ENCODE measurements at places on chromosomes 16 and 17.
A peak's percentile ranks its signal among the peaks of the same experiment; 100 is the strongest.

DNA sequence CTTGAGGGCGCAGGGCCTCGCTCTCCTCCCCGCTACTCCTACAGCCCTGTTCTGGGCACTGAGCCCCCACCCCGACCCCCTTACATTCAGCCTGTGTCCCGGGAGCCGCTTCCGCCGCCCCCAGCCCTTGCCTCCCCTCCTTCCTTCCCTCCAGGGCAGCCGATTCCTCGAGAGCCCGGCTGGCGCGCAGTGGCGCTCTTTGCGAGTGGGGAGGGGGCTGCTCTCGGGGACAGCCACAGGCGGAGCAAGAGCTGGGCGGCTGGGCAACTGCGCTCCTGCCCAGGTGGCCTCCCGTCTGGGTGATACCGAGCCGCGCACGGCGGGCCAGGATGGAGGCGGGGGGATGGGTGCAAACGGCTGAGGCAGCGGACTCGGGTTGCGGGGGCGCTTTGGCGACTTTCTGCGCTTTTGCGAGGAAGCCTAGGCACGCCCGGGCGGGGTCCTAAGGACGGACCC is 1.2 kb downstream of the MMP15 start:
- DNase-seq = peak; percentile 45

DNA sequence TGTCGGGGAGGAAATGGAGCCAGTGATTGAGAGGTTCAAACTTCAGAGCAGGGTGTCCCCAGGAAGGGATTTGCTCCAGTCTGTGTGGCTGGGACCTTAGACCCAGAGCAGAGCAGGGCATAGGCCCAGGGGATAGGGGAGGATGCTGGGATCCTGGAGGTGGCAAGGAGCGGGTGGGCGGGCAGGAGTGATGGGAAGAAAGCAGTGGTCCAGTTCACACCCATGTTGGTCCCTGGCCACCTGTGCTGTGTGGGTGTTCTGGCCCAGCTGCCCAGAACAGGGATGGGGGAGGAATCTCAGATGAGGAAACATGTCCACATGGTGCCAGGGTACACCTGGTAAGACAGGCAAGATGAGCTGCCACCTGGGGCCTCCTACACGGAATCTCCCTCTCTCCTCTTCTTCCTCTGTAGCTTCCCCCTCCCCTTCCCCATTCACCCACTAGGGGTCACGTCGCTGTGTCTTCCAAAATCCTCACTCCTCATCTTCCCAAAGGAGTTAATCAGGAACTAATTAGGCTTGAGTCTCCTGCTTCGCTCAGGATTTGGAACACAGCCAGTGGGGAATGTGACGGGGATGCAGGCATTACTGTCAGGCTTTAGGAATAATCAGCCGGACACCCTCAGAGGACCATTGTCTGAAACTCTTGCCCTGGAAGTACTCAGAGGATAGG is 2.3 kb downstream of the BEAN1 start:
- peak; percentile 33 for DNase-seq

DNA sequence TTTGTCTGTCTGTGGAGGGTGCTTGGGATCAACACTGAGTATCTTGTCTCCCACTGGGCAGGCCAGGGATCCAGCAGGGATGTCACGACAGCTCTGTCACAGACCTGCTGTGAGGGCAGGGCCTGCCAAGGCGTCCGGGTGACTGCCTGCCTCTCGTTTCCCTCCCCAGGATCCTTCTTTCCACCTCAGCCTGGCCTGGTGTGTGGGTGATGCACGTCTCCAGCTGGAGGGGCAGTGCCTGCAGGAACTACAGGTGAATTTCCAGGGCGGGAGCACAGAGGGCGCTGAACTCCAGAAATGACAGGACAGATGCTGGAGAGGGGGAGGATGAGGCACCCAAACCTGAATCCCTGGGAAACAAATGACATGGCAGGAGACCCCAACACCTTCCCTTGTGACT is 6.8 kb upstream of the MMP15 start:
- DNase-seq = peak; percentile 40

GRCh38 chr16:57042157-57043111 is 49.9 kb upstream of the CPNE2 start:
- DNase-seq = no peak

- DNase-seq = peak; percentile 70
Measured at GRCh38 chr17:17837380-17837821, 615 bp upstream of the SREBF1 start.

GRCh38 chr16:88286301-88286923 is 96.3 kb upstream of the ZNF469 start:
- no peak for DNase-seq

DNA sequence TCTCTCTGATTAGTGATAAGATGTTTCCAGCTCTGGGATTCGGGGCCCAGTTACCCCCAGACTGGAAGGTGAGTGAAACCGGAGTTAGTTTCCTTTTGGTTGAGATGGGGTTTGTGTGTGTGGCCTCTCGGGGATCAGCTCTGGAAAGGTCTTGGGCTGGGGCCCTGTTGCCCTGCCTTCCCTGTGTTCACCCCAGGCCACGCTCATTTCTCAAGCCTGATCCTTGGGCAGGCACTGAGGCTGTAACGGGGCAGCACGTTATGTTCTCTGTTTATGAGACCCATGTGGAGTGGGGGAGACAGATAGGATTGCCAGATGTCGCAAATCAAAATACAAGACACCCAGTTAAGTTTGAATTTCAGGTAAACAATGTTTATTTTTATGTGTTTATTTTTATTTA is 35.5 kb downstream of the CPNE2 start:
- DNase-seq = no peak

GRCh38 chr16:1286513-1287094 is 22.8 kb upstream of the UBE2I start:
- DNase-seq = no peak

DNA sequence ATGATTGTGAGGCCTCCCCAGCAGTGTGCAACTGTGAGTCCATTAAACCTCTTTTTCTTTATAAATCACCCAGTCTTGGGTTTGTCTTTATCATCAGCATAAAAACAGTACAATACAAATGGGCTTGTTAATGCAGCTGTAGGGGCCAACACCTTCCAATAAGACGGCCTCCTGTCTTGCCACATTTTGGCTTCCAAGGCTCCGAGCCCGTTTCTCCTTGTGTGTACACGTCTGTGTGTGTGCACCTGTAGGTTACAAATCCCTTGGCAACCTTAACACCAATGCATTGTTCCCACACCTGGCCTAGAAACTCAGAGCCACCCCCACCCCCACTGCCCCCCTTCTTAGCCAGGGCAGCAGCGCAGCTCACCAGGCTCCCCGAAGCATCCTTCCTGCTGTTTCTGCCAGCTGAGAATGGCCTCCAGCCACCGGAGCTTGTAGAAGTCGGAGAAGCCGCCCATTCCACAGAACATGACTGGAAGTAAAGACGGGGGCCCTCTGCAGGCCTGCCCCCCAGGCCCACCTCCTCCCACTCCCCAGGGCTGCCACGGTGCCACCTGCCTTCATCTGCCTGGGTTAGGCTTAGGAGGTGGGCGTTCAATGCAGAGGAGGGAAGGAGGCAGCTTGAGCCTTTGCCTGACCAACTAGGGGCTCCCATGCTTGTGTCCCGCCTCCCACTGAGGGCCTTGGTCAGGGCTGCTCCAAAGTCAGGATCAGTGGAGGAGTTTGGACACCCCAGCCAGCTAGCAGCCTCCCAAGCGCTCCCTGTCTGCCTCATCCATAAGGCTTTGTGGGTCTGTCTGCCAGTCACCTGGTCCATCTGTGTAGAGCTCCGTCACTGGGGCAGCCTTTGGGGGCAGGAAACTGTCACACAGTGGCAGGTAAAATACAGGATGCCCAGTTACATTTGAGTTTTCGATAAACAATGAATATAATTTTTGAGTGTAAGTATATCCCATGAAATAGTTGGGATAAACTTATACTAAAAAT is 10.6 kb downstream of the C16orf89 start:
- DNase-seq = no peak

- DNase-seq = no peak
Measured at GRCh38 chr17:17767154-17767869, 69.5 kb downstream of the SREBF1 start.

GRCh38 chr17:28744104-28744971 is 527 bp downstream of the TRAF4 start:
- peak; percentile 65 for DNase-seq

DNA sequence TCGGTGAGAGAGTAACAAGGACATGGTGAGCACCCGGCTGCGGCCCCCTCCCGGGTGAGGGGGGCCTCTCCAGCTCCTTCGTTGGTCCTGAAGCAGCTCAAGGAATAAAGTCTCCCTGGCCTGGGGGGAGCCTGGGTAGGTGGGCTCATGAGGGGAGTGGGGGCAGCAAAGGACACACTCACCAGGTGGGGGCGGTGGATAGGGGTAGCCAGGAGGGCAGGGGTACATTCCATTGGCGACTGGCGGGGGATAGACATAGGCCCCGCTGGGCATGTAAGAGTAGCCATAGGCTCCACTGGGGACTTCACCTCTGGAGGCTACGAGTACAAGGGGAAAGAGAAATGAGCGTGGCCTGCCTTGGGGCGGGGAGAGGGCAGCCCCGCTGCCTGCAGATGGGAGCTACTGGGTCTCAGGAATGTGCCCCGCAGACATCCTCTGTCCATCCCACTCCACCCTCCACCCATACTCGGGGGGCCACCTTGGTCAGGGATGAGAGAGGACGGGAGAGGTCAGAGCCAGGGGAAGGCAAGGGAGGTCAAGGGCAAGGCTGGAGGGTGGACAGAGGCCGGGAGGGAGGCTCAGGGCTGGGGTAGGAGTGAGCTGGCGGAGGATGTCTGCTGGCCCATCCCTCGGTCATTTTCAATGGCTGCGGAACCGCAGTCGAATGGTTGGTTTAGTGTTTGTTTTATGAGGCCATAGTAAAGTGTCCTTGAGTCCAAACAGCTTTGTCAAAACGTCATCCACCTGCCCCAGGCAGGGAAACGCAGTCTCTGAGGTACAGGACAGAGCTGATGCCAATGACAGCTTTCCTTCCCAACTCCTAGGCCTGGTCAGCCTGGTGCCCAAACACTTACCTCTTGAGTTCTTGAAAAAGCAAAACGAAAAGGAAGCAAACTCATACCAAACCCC is 3.7 kb upstream of the UNC13D start:
- peak; percentile 96 for DNase-seq

DNA sequence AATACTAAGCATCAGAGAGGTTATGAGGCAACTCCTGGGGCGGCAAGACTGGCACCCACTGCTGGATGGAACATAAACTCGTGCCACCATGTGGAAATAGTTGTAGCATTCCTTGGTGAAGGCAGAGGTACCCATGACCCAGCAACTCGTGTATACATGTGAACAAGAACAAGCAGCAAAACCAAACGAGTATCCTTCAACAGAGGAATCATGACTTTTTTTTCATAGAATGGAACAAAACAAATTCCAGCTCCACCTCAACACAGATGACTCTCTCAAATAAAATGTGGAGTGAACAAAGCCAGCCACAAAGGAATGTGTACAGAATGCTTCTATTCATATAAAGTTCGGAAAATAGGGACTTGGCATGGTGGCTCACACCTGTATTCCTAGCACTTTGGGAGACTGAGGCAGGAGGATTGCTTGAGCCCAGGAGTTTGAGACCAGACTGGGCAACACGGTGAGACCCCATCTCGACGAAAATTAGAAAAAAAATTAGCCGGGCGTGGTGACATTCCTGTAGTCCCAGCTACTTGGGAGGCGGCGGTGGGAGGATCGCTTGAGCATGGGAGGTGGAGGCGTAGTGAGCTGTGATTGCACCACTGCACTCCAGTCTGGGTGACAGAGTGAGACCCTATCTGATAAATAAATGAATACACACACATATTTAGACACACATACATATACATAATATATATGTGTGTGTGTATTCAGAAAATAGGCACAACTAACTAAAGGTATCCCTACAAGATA is 35.3 kb downstream of the B9D1 start:
- DNase-seq = no peak

DNA sequence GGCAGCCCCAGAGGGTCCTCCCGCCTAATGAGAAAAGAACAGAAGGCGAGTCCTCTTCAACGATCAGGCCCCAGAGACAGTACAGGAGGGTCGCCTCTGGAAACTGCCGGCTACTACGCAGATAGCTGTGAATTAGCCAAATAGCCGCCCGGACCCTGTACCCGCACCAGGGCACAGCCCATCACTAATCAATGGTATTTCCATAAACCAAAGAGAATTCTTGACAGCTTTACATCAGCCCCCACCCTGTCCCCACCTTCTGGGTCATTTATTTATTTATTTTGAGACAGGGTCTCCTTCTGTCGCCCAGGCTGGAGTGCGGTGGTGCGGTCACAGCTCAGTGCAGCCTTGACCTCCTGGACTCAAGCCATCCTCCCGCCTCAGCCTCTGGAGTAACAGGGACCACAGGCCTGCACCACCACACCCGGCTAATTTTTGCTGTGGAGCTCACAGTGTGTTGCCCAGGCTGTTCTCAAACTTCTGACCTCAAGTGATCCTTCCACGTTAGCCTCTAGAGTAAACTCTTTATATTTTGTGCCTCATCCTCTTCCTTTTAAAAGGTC is 805 bp upstream of the CLCN7 start:
- no peak for DNase-seq

DNA sequence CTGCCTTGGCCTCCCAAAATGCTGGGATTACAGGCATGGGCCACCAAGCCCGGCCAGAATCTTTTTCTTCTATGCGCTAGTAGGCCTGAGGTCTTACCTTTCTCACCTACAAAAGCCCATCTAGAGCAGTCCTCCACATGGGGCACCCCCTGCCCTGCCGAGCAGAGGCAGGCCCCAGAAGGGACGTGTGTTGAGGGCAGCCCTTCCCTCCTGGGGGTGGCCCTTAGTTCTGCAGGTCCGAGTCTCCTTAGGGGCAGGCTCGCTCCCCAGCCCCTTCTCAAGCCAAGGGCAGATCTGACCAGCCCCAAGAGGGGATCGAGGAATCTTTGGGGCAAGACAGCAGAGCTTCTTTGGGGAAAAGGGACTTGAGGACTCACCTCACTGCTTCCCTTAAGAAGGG is 17.9 kb upstream of the ALDH3A1 start:
- no peak for DNase-seq

- no peak for DNase-seq
Measured at GRCh38 chr17:8021565-8022359, 17.1 kb upstream of the ALOX15B start.

DNA sequence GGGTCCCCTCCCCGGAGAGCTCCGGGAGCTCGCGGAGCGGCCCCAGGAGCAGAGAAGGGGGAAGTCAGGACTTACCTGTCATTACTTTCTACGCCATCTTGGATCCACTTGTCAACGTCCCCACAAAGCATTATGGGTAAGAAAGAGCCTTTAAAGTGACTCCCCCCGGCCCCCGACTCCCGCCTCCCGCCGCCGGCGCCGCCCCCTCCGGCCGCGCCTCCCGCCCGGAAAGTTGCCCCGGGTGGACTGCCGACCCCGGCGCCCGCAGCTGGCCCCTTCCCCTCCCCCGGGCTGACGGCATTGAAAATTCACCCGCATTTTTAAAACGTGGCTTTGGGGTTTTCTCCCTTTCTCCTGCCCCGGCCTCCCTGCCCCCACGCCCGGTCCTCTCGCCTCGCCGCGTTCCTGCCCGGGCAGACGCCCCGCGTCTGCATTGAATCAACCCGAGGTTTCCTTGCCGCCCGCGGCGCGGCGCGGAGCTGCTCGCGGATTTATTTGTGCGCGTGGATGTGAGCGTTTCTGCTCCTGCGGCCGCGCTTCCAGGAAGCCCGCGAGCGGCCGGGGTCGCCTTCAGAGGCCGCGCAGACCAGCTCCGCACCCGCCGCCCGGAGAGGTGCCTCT is at the start of gene HELZ:
TSS of gene HELZ (minus strand) at position 124 of the 621 bp plus-strand sequence. CDS start 26,392 bp downstream, outside the sequence.
- peak; percentile 91 for DNase-seq
